ENCODE measurements at places on chromosomes 3 and 15.
A peak's percentile ranks its signal among the peaks of the same experiment; 100 is the strongest.

DNA sequence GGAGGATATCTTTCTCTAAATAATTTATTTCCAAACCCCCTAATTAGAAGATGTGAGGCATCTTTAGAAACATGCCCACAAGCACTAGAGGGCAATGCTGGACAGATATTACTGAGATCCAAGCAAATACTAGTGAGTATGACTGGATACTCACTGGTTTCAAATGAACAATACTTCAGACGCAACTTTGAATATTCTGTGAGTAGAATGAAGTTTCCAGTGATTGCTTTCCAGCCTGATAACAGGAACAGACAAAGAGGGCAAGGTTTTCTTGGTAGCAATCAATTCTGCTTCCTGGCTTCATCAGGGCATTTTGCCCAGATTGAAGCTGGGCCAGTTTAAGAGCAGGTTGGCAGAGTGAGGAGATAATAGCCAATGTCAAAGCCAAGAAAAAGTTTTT lies 442.6 kb upstream of the PDZRN3 start:
- DNase-seq: peak; percentile 22

DNA sequence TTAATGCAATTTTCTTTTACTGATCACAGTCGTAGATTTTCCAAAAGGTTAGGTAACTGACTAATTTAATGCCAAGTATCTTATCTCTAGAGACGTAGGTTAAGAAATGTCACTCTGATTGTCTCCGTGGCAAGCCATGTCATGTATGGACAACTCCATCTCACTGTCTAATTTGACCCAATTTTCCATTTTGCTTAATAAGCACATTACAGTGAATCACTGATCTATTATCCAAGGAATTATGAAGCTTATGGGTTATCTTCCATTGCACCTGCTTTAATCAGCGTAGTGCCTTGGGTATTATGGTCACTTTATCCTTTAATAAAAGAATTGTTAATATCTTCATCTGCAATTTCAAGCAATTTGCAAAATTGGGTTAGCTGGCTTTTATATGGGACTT lies 557.4 kb upstream of the ROBO2 start:
- no peak for DNase-seq

- no peak for DNase-seq
These were observed 135.6 kb upstream of the STAC start for GRCh38 chr3:36244728-36245127.

DNA sequence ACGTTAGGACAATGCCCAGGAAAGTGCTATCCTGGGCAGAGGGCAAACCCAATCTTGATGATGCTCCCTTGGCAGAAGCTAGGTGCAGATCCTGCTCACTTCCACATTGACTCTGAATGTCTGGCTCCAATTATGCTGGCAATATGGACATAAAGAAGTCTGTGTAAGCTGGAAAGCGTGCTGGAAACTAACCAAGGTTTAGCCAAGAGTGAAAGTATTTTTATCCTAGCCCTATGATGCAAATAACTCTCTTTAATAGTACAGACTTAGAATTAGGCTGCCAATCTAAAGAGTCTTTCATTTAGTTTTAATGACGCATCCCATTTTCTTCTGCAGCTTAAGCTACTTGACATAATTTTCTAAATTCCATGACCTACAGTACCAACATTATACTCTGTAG lies 571.8 kb downstream of the TUSC7 start:
- DNase-seq: peak; percentile 28
